Renal pelvis (tissue), 12 donors: ENCODE measurements at places on chromosomes 2 and 18. TPM values are rescaled to one million over a fixed set of nuclear protein-coding genes. Genes with fewer than 3 reads are reported as not detected.

EN1 gene
- not detected for polyA plus RNA-seq

GRCh38 chr2:205656941-205657340 is 25.4 kb upstream of the NRP2 start:
- DNase-seq: no peak

- DNase-seq: no peak
These were observed 69.3 kb downstream of the HDAC4 start for GRCh38 chr2:239331560-239331959.

DNA sequence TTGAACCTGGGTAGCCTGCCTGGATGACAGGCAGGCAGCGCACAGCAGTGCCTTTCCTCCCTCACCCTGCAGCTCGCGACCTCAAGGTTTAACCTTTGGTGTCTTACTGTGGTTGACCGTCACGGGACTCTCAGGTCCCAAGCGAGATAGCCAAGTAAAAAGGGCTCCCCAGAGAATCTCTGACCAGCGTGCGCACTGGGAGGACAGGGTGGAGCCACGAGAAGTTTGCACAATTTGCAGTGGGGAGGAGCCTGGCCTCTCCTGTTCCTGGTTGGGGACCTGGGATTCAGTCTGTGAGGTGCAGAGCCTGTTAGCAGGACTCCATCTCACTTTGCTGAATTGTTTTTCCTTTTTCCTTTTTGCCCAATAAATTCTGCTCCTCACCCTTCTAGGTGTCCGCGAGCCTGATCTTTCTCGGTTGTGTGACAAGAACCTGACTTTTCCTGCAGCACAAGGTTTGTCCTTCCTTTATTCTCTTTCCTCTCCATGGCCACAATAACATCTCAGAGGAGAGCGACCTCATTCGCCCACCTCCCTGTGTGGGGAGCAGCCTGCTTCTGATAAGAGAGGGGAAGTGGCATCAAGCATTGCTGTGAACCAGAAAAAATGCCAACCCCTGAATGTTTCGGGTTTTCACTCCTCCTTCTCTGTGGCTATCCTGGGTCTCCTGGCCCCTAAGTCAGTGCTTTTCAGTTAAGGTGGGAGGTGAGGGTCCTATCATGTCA is 36.2 kb downstream of the POU3F3 start:
- DNase-seq: no peak

UGT1A7 gene
- not detected for polyA plus RNA-seq

SERPINB2 gene
- polyA plus RNA-seq: not detected
